ENCODE measurements at places on chromosomes 4 and X. TPM values are rescaled to one million over a fixed set of nuclear protein-coding genes. Genes with fewer than 3 reads are reported as not detected.
A peak's percentile ranks its signal among the peaks of the same experiment; 100 is the strongest.

GRCh38 chrX:41516999-41517765 is 70.0 kb downstream of the NYX start:
- DNase-seq = no peak

DNA sequence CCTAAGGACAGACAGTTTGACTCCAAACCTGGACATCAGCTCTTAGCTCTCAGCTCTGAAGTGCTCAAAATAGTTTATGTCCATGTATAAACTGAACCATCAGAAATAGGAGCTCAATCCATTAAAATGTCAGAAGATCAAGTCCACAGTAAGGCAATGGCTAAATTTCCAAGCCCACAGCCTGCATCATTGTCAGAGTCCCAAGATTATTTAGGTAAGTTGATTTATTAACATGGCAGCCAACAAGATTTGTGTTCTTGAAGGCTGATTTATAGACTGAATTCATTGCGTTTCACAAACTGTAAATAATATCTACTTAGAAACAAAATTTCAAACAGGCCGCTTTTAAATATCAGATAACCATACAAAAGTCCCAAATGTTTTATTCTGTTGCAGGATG is 286.5 kb upstream of the ADGRL3 start:
- DNase-seq = no peak

GRCh38 chr4:183395395-183395794 is 49.0 kb upstream of the CDKN2AIP start:
- DNase-seq = no peak

- DNase-seq = peak; percentile 62
Measured at GRCh38 chr4:105061136-105061696, 85.5 kb upstream of the TET2 start.

PRKG2 gene
- total RNA-seq = not detected

DNA sequence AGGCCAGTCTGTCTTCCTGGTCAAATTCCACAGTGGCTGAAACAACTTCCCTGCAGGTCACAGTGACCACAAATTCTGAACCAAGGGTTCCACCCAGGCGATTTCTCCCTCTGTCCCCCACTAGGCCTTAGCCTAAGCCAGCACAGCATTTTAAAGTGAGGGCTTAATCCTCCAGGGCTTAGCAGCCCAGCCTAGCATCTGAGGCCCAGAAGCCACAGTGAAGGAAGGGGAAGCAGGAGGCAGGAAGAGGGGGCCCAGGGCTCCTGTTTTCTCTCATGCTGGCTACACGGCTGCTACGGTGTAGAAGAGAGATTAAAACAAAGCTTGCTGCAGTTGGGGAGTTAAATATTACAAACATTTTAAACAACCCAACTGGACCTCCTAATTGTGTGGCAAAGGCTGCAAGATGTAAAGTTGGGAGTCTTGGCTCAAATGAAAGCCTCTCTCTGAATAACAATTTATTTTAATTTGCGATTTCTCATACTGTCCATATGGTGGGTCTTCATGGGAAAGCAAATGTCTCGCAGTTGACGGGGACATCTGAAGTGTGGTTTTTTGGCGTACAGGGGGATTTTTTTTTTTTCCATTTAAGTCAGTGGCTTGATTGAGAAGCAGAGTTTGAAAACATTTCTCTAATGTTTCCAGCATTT is 170.8 kb upstream of the RAI2 start:
- no peak for DNase-seq

PABPC4L gene
- total RNA-seq = 0.43 TPM

DNA sequence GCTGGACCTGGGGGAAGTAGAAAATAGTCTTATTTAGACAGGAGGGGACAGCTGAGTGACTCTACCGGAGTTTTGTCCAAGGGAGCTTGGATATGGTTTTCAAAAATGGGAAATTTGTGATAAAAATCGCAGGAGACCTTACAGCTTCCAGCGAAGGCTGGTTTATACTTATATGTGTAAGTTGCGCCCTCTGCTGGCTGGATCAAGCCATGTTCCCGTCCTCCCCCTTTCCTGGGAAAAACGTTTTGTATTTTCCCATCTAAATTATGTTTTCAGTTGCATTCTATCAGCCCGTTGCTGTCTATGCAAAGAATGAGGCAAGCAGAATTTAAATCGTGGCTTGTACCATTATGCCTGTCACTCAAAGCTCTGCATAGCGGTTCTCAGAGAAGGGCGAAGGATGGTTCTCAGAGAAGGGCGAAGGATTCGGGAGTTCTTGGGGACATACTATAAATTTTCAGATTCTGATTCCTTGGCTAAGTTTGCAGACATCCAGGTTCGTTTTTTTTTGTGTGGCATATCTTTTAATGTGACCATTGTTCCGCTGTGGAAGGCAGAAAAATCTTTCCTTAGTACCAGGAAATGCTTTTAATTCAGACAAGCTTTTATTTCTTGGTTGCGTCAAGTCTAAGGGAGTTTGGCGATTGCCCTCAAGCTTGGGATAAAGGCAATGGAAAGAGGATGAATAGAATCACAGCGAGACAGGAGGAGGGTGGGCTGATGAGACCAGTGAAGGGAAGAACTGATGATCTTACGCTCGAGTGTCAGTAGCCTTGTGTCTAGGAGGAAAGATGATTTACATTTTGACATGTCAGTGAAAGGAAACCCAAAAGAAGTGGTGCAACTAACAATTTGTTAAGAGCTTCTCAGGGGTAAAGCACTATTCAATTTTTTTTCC is 128.5 kb upstream of the ARX start:
- peak; percentile 62 for DNase-seq

NEXMIF gene
- total RNA-seq = 1.6 TPM

DNA sequence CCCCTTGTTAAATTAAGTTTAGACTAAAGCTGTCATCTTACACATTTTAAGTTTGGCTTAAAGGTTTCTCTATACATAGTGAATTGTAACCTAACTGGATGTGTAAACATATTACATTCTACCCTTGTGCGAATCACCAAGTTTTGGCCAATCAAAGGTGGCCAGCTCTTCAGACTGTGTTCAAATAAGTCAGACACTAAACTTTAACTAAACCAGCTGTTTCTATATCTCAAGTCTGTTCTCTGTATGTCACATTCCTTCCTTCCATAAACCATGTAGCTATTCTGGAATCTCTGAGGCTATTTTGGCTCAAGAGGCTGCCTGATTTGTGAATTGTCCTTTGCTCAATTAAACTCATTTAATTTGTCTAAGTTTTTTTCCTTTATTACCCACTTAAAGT is 6.7 kb downstream of the SULT1B1 start:
- DNase-seq = no peak

SPANXB1 gene
- total RNA-seq = not detected

DNA sequence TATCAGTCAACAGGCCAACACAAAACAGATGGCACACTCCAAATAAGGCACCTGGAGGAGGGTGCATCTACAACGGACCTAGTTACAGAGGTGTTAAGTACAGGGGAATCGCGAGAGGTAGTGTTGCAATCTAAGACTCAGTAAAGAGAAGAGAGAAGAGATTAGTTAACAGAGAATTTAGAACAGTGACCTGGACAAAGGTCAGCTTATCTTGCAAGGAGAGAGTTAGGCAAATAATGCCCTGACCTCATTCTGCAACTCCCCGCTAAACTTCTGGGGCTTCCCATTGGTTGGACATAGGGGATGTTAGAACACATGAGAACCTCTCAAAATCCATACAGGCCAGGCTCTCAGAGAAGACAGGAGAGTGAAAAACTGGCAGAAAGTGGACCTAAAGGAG is 289.4 kb upstream of the GK2 start:
- no peak for DNase-seq

- DNase-seq = no peak
Measured at GRCh38 chrX:135591871-135592270, 71.4 kb downstream of the INTS6L start.

DNA sequence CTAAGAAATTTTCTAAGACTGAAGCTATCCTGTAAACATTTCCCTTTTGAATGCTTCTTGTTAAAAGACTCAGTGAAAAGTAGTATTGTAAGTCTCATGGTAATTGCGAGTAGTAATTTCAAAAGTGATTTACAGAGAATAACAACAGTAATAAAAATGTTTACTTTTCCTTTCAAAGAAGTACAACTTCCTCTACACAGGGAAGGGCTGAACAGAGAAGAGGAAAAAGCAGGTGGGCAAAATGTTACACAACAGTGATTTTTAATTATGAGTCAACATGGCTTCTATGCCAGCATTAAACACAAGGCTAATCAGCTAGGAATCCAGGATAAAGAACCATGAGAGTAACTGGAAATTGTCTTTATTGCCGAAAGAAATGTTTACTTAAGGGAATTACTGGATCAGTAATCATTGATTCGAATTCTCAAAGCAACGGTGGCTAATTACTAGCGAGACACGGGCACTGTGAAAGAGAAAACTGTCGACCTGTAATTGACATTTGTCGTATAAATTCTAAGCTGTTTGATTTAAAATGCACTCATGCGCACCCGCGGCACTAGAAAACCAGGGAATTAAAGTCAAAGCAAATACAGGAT is 15.4 kb downstream of the UTP3 start:
- no peak for DNase-seq

GRCh38 chr4:62513306-62513705 is 1313.2 kb downstream of the ADGRL3 start:
- no peak for DNase-seq

CXCL8 gene
- 1.3 TPM for total RNA-seq

- DNase-seq = no peak
Measured at GRCh38 chr4:94634271-94634670, 123.5 kb upstream of the BMPR1B start.

LARP1B gene
- 5.0 TPM for total RNA-seq

GRCh38 chrX:39736216-39737211 is 361.2 kb downstream of the BCOR start:
- DNase-seq = peak; percentile 73

RHOH gene
- total RNA-seq = 1.8 TPM

TGIF2LX gene
- not detected for total RNA-seq

GRCh38 chr4:159103384-159103990 is 608 bp downstream of the RAPGEF2 start:
- DNase-seq = peak; percentile 43

DNA sequence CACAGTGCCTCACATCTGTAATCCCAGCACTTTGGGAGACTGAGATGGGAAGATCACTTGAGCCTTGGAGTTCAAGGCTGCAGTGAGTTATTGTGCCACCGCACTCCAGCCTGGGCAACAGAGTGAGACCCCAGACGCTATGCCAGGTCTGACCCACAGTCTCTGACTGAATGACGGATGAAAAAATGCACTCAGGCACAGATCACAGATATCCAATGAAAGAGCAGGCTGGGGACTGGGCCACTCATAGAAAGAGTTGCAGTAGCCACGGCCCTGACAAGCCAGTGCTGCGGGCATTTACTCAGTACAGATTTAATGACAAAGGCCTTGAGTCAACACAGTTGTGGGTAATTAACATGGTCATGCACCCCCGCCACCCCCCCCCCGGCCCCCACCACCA is 22.7 kb downstream of the NUDT6 start:
- no peak for DNase-seq

GRCh38 chrX:38041237-38041636 is 34.9 kb downstream of the SYTL5 start:
- DNase-seq = no peak

ENOX2 gene
- 31.7 TPM for total RNA-seq

DNA sequence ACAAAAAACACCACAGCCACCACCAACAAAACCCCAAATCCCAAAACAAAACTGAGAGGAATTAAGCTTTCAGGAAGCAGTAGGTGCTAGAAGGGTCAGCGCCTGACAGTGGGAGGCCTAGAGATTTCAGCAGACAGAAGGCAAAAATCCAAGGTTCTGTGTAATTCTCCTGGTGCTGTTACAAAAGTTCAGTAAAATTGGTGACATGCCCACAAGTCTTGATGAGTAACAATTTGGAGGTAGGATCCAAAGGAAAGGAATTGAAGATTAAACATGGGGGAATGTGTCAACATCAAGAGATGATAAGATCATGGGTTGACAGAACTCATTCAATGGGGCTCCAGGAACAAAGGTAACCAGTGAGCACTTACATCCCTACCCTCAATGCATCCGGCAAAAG is 653.8 kb upstream of the CPEB2 start:
- DNase-seq = no peak

DCAF12L2 gene
- total RNA-seq = not detected

HTN1 gene
- total RNA-seq = not detected

DNA sequence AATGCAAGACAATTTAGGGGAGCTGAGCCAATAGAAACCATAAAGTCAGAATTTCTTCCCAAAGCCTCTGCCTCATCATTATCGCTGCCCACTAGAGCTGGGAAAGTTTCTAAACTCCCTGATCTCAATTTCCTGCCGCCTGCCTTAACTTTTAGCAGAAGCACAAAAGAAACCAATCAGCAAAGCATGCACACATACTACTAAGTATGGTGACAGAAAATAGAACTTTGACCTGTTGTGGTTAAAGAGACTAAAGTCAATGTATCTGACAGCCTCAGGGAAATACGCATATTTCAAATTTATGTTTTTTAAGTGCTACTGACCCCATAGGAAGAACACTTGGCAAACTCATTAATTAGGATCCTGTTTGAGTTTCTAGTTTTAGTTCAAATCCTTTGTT is 10.1 kb downstream of the STK26 start:
- DNase-seq = no peak

EDNRA gene
- 6.7 TPM for total RNA-seq

EVC gene
- 17.4 TPM for total RNA-seq

DNA sequence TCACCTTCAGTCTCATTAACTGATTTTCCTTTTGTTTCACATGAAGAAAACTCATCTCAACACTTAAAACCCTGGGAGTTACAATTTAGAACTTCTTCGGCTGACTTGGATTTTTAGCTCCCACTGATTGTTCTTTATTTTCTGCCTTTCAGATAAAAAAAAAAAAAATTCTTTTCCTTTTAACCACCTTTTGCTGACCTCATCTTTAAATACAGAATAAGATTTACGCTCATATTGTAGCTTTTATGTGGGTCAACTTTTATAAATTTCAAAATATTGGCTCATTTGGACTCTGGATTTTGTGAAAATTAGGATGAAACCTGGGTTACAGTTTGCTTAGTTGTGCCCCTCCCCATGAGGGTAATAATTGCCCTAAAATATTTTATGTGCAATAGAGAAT is 659.3 kb downstream of the ZNF674 start:
- DNase-seq = no peak

NEUROG2 gene
- total RNA-seq = not detected

TRAM1L1 gene
- 3.0 TPM for total RNA-seq

All from adrenal gland (tissue), 19 donors.